ENCODE measurements at places on chromosomes 6 and 20.

DNA sequence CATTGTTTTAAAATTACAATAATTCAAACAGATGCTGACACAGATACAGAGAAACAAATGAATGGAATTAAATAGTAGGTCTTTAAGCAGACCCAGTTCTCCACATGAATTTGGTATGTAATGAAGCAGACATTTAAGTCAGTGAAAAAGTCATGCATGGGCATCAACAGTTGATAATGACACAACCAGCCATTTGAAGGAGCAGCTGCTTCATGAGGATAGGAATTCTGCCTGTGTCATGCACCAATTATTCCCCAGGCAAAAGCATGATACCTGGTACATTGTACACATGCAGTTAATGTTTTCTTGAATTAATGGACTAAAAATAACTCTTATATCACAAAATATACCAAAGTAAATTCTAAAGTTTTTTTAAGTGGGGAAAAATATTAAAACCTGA lies 11.2 kb upstream of the HEY2 start:
- DNase-seq, result no peak
- H3K36me3 ChIP-seq, result no peaks in the 10 kb centered on the region
- no peaks in the 10 kb centered on the region for H3K27me3 ChIP-seq
- no peaks in the 10 kb centered on the region for H3K4me1 ChIP-seq
- H3K4me3 ChIP-seq, result no peak overlapping the region
- no peak overlapping the region for H3K27ac ChIP-seq

DNA sequence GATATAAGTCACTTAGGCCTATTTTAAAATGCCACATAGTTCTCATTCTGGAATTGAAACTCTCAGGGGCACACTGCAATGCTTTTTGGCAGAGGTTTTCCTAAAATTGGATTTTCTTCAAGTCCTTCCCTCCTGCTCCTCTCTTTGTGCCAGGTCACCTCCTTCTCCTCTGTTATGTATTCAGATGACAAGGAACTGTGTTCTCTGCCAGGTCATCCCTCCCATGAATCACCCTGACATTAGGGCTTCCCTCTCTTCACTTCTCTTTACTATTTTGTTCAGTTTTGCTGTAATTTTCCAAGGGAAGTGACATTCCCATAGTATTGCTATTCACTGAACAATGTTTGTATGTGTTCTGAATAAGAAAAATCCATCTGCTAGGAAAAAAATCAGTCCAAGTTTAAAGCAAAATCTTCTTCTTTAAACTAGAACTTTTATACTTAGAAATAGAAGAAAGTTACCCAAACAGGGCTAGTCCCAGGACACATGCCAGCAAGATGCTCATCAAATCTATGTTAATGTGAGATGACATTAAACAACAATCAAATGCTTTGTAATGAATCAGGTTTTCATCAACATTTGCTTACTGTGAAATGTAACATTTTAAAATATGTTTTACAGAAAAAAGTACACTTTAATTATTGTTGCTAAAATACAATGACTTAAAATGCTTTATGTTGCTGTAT lies 461.1 kb downstream of the MMUT start:
- H3K4me3 ChIP-seq, result no peak overlapping the region
- H3K27ac ChIP-seq, result no peak overlapping the region
- no peaks in the 10 kb centered on the region for H3K4me1 ChIP-seq
- no peak for DNase-seq
- no peaks in the 10 kb centered on the region for H3K27me3 ChIP-seq
- H3K36me3 ChIP-seq, result no peaks in the 10 kb centered on the region

DNA sequence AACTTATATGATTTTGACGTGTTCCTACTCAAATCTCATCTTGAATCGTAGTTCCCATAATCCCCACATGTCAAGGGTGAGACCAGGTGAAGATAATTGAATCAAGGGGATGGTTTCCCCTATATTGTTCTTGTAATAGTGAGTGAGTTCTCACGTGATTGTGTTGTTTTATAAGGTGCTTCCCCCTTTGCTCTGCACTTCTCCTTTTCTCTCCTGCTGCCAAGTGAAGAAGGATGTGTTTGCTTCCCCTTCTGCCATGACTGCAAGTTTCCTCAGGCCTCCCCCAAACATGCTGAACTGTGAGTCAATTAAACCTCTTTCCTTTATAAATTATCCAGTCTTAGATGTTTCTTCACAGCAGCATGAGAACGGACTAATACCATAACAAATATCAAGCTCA lies 83.2 kb downstream of the MANEA start:
- H3K27ac ChIP-seq, result no peak overlapping the region
- no peaks in the 10 kb centered on the region for H3K27me3 ChIP-seq
- no peak overlapping the region for H3K4me3 ChIP-seq
- no peaks in the 10 kb centered on the region for H3K36me3 ChIP-seq
- no peak for DNase-seq

- no peak overlapping the region for H3K27ac ChIP-seq
- no peak overlapping the region for H3K4me3 ChIP-seq
- no peaks in the 10 kb centered on the region for H3K4me1 ChIP-seq
- no peaks in the 10 kb centered on the region for H3K36me3 ChIP-seq
Measured at GRCh38 chr6:159092631-159093030, 47.8 kb upstream of the TAGAP start.

GRCh38 chr6:71509191-71510005 lies 220.8 kb downstream of the OGFRL1 start:
- no peaks in the 10 kb centered on the region for H3K36me3 ChIP-seq
- DNase-seq, result no peak
- H3K4me1 ChIP-seq, result peaks cover 10% of the 10 kb centered on the region
- H3K4me3 ChIP-seq, result no peak overlapping the region
- no peaks in the 10 kb centered on the region for H3K27me3 ChIP-seq
- H3K27ac ChIP-seq, result peak overlapping the region; percentile 45

GRCh38 chr6:11785415-11785773 lies 6.8 kb upstream of the ADTRP start:
- no peaks in the 10 kb centered on the region for H3K27me3 ChIP-seq
- no peaks in the 10 kb centered on the region for H3K36me3 ChIP-seq
- no peak overlapping the region for H3K4me3 ChIP-seq
- DNase-seq, result no peak

GRCh38 chr20:50645253-50646068 lies 45.9 kb downstream of the RIPOR3 start:
- peaks cover 34% of the 10 kb centered on the region for H3K4me1 ChIP-seq
- no peak for DNase-seq
- no peaks in the 10 kb centered on the region for H3K27me3 ChIP-seq
- peak overlapping the region; percentile 59 for H3K27ac ChIP-seq
- H3K36me3 ChIP-seq, result no peaks in the 10 kb centered on the region

GRCh38 chr6:12415980-12416598 lies 125.9 kb downstream of the EDN1 start:
- DNase-seq, result no peak
- no peak overlapping the region for H3K27ac ChIP-seq
- no peak overlapping the region for H3K4me3 ChIP-seq
- no peaks in the 10 kb centered on the region for H3K4me1 ChIP-seq
- no peaks in the 10 kb centered on the region for H3K36me3 ChIP-seq

- no peaks in the 10 kb centered on the region for H3K27me3 ChIP-seq
- DNase-seq, result no peak
- no peaks in the 10 kb centered on the region for H3K36me3 ChIP-seq
- no peak overlapping the region for H3K4me3 ChIP-seq
Measured at GRCh38 chr20:17287503-17287902, 60.7 kb downstream of the PCSK2 start.

DNA sequence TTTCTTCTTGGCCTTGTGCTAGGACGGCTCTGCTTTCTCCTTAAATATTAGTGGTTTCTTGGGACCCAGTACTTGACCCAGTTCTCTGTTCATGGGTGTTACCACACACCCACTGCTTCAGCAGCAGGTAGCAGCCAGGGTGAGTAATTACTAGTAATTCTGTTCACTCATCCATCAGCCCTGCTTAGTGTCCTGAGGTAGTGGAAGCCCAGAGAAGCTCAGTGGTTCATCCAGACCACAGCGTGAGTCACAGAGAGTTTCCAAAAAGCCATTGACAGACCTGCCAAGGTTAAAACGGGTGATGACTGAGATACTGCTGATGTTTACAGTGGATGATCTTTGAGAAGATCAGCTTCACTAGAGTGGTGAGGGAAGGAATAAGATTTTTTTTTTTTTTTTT lies 51.7 kb upstream of the HINT3 start:
- DNase-seq, result no peak
- no peak overlapping the region for H3K4me3 ChIP-seq
- H3K27me3 ChIP-seq, result no peaks in the 10 kb centered on the region
- no peak overlapping the region for H3K27ac ChIP-seq
- peaks cover 5% of the 10 kb centered on the region for H3K4me1 ChIP-seq
- peaks cover under 1% of the 10 kb centered on the region for H3K36me3 ChIP-seq

GRCh38 chr6:37068356-37069270 lies 63.2 kb downstream of the FGD2 start:
- H3K4me1 ChIP-seq, result peaks cover 12% of the 10 kb centered on the region
- no peak for DNase-seq
- no peak overlapping the region for H3K4me3 ChIP-seq
- no peak overlapping the region for H3K27ac ChIP-seq
- no peaks in the 10 kb centered on the region for H3K27me3 ChIP-seq
- H3K36me3 ChIP-seq, result no peaks in the 10 kb centered on the region

- no peaks in the 10 kb centered on the region for H3K4me1 ChIP-seq
- no peaks in the 10 kb centered on the region for H3K27me3 ChIP-seq
- H3K36me3 ChIP-seq, result no peaks in the 10 kb centered on the region
Measured at GRCh38 chr6:157440171-157440570, 59.2 kb downstream of the ZDHHC14 start.

- no peaks in the 10 kb centered on the region for H3K4me1 ChIP-seq
- no peak for DNase-seq
- H3K36me3 ChIP-seq, result no peaks in the 10 kb centered on the region
- no peak overlapping the region for H3K27ac ChIP-seq
Measured at GRCh38 chr20:51861726-51862466, 59.6 kb upstream of the SALL4 start.

DNA sequence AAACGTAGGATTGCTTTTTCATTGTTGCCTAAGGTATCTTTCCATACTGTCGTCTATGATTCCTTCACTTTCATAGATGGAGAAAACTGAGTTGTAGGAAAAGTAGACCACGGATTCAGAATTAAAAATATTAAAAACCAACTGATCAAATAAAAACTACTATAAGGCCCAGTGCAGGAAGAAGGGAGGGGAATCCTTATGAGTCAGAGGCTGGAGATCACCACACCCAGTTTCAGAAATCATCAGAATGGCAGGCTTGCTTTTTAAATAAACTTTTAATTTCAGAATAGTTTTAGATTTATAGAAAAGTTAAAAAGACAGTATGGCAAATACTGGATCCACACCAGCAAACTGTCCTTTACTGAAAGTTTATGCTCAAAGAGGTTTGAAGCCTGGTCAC lies 32.0 kb upstream of the POPDC3 start:
- no peaks in the 10 kb centered on the region for H3K27me3 ChIP-seq
- H3K4me3 ChIP-seq, result no peak overlapping the region
- no peaks in the 10 kb centered on the region for H3K36me3 ChIP-seq
- no peak overlapping the region for H3K27ac ChIP-seq
- H3K4me1 ChIP-seq, result no peaks in the 10 kb centered on the region

GRCh38 chr6:8556370-8557013 lies 121.1 kb upstream of the SLC35B3 start:
- DNase-seq, result no peak
- H3K27me3 ChIP-seq, result no peaks in the 10 kb centered on the region
- H3K27ac ChIP-seq, result no peak overlapping the region
- H3K36me3 ChIP-seq, result no peaks in the 10 kb centered on the region

GRCh38 chr6:107493158-107494057 lies 3.5 kb downstream of the SOBP start:
- no peak for DNase-seq
- H3K27ac ChIP-seq, result peak overlapping the region; percentile 60
- H3K4me1 ChIP-seq, result peaks cover 23% of the 10 kb centered on the region
- no peaks in the 10 kb centered on the region for H3K27me3 ChIP-seq
- H3K4me3 ChIP-seq, result no peak overlapping the region

DNA sequence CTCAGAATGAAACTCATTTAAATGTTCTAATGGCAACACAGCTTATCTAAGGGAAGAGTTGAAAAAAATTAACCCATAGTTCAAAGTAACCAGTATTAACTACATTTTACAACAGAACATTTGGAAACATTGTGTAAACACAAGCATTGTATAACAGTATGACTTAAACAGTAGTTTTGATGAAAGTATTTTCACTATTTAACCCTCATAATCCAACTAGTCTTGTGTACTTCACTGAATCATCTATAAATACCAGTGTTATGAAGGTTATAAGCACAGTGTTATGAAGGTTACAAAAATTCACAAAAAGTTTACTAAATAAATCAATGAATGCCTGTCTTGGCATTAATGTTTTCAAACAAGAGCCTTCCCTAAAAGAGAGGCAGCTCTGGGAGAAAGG lies 66.5 kb downstream of the REV3L start:
- peak overlapping the region; percentile 34 for H3K27ac ChIP-seq
- H3K36me3 ChIP-seq, result peaks cover 26% of the 10 kb centered on the region
- no peak for DNase-seq
- H3K27me3 ChIP-seq, result no peaks in the 10 kb centered on the region
- H3K4me3 ChIP-seq, result no peak overlapping the region

DNA sequence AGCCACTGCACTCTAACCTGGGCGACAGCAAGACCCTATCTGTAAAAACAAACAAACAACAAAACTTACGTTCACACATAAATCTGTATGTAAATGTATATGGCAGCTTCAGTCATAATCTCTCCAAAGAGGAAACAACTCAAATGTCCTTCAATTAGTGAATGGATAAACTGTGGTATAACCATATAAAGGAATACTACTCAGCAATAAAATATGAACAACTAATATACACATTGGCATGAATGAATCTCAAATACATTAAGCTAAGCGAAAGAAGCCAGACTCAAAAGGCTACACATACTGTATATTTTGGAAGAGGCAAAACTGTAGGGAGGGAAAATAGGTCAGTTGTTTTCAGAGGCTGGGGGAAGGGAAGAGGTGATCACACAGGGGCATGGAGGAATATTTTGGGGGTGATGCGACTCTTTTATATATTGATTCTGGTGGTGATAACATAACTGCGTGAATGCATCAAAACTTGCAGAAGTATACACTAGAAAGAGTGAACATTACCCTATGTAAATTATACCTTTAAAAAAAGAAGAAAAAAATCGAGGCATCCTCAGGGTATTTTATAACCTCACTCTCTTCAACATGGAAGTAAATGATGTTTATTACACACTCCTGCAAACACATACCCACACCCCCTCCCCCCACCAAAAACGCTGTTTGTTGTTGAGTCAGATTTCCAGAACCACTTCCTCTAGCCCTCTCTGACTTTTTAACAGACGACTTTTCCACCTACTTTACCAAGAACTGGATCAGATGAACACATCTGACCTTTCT lies 115.2 kb upstream of the RNF24 start:
- no peak overlapping the region for H3K4me3 ChIP-seq
- H3K36me3 ChIP-seq, result no peaks in the 10 kb centered on the region
